ENCODE measurements at places on chromosomes 12 and 14.
A peak's percentile ranks its signal among the peaks of the same experiment; 100 is the strongest.

- DNase-seq, result no peak
Measured at GRCh38 chr12:60266381-60266852, 670.6 kb downstream of the SLC16A7 start.

DNA sequence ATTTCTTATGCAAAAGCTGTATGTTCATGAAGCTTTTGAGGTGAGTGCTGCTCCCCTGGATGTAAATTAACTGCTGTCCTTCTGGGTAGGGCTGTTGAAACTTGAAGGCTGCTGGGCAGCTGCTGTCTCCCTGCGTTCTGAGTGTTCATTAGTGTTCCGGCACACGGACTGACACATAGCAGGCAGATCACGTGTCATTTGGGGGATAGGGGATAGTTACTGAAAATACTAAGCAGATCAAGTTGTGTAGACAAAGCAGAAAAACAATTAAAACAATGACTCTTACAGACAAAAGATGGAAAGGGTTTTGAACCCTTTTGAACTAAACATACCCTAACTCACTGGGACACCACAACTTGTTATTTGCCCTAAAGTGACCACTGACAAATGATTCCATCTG lies 82.5 kb downstream of the PRICKLE1 start:
- DNase-seq, result no peak

GRCh38 chr14:72523424-72524294 lies 370.2 kb downstream of the DPF3 start:
- DNase-seq, result no peak

DNA sequence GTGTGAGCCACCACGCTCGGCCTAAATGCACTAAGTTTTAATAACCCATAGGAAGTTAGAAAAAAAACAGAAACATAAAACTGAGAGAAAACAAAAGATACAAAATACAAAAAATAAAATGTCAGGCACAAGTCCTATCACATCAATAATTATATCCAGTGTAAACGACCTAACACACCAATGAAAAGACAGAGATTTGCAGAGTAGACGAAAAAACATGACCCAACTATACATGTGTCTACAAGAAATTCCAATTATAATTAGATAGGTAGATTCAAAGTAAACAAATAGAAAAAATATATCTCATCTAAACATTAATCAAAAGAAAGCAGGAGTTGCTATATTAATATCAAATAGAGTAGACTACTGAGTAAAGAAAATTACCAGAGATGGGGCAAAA lies 69.4 kb upstream of the NUDT4 start:
- DNase-seq, result no peak

DNA sequence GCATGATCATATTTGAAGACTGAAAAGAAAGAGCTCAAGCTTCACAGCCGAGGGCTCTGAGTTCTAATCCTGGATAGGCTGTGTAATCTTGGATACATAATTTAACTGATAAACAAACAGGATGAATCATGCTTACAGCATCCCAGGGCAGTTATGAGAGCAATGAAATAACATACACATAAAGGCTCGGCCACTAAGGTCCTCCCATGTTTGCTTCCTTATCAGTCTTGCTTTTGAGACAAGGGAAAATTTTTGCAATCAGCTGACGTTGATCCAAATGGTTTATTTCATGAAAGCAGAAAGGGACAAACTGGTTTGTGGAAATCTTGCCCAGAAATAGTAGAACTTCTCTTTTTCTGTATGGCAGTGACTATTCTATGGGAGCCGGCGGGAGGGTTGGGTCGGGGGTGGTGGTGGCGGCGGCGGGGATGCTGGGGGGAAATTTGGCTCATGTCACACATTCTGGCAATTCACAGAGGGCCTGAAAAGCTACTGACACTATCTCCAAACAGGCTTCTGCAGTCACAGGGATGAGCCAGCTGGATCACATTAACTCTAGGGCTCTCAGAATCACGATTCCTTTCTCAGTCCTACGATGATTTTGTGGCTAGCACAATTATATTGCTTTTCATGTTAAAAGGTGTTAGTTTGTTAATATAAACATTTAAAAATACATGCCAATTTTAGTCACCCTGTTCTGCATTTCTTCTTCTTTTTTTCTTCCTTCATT lies 124.5 kb downstream of the SLC8A3 start:
- no peak for DNase-seq

DNA sequence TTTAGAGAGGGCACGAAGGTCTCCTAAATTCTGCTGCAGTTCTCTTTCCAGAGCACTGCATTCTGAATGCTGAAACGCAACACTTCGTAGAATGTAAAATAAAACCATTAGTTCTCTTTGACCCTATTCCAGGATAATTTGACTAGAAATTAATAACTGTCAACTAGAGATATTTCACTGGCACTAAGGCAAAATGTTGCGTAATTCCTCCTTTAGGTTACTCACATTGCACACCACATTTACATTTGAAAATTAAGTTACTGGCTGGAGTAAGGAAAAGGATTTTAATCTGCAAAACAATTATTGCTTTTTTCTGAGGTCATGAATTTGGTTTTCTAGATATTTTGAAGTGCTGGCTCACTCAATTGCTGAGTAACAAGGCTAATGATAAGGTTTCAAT lies 58.0 kb upstream of the TRHDE start:
- no peak for DNase-seq

DNA sequence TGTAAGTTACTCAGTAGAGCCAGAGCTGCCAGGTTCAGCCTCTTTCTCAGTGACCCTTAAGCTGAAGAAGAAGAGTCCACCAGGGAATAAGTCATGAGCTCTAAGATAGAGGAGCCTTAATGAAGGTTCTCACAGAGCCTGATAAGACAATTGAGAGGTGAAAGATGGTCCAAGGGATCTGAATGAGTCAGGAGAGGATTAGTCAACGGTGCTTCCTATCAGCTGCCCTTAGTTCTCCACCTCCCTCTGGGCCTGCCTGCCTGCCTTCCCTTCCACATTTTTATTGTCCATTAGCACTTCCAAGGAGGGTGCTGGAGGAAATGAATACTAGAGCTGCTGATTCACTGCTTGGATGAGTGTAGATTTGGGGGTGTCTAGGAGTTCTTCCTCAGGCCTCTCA lies 161.7 kb upstream of the RMST start:
- DNase-seq, result no peak

DNA sequence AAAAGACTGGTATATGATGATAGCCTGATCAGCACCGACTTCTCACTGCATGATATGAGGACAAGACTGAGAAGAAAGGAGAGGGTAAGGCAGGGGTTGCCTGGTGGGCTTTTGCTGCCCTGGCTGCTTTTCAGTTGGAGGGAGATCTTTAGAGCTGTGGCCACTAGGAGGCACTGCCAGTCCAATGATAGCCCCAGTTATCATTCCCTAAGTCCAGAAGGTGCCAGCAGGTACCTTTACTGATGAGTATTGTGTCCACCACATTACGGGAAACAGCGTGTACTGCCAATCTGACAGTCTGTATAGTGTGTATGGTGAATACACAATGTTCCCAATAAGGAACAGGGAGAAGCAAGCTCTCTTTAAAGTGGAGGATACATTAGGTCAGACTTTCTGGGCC lies 55.8 kb upstream of the CCDC175 start:
- DNase-seq, result peak; percentile 60

- no peak for DNase-seq
Measured at GRCh38 chr14:40784860-40785259, 821.8 kb upstream of the LRFN5 start.

- no peak for DNase-seq
Measured at GRCh38 chr12:95198914-95199313, 18.4 kb downstream of the FGD6 start.

DNA sequence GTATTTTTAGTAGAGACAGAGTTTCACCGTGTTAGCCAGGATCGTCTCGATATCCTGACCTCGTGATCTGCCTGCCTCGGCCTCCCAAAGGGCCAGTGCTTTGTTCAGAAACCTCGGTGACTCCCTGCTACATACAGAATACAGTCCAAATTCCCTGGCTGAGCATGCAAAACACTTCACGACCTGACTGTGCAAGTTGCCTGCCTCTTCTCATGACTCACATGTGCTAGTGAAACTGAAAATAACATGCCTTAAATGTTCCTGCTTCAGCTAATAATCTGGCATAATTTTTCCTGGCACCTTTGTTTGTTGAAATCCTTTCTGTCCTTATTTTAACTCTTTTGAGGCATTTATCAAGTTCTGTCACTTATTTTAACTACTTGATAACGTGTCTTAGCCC lies 8.2 kb downstream of the DMAC2L start:
- DNase-seq, result no peak

- peak; percentile 21 for DNase-seq
Measured at GRCh38 chr14:66403183-66403582, 83.0 kb upstream of the CCDC196 start.

GRCh38 chr12:104626069-104626837 lies 169.5 kb downstream of the CHST11 start:
- DNase-seq, result no peak

- no peak for DNase-seq
Measured at GRCh38 chr12:3972576-3972975, 99.4 kb upstream of the PARP11 start.

DNA sequence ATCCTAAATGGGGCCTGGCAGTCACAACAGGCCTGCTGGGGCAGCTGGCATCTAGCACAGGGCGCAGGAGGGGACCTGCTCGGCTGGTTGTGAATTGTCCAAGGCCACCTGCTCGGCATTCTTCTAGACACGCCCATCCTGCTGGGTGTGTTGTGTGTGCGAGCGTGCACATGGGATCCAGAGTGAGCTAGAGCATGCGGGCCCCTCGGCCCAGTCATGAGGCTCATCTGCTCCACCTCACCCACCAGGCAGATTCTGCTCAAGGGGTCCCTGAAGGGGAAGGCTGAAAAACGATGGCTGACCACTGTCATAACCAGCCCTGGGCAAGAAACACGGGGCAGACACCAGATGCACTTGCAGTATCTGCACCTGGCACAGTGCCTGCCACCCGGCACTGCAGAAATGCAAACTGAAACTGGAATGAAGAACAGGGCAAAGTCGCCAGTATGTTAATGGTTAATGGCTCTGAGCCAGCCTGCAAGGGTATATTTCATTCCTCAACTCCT lies 31.8 kb downstream of the MAX start:
- peak; percentile 95 for DNase-seq

GRCh38 chr12:7441216-7441615 lies 2.7 kb downstream of the CD163L1 start:
- no peak for DNase-seq

DNA sequence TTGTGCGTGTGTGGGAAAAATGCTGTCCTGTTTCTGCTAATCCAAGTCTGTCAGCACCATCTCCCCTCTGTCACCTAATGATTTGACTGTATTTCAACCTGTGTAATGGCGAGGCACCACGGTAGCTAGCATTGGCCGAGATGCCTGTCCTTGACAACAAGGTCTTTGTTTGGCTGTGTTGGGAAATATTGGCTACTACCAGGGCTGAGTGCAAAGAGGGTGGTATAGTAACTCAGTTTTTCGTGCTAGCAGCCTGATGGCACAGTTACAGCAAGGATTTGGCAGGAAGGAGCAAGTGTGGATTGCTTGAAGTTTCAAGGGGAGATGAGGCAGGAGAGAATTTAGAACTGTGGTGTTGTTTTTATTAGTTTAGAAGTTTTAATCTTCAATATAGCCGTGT lies 440.3 kb upstream of the RGS6 start:
- no peak for DNase-seq

DNA sequence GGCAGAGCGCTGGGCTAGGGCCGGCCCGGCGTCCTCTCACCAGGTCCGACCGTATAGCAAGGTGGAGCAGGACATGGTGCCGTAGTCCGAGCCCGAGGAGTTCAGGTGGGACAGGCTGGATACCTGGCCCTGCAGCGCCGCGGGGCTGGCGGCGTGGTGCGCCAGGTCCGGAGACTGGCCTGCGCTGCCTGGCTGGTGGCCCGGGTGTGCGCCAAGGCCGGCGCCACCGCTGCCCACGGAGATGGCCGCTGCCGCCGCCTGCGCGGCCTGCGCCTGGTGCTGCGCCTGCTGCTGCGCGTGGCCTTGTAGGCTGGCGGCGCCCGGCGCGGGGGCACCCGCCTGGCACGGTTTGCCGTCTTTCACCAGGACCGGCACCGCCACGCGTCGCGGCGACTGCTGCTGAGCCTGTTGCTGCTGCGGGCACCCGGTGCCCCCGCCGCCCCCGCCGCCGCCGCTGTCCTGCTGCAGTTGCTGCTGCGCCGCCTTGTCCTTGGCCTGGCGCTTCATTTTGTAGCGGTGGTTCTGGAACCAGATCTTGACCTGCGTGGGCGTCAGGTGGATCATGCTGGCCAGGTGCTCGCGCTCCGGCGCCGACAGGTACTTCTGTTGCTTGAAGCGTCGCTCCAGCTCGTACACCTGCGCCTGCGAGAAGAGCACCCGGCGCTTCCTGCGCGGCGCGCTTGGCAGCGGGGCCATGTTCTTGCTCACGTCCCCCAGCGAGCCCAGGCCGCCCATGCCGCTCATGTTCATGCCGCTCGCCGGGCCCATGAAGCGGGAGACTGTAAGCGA lies 2.6 kb downstream of the NKX2-1 start:
- no peak for DNase-seq
